ENCODE measurements at places on chromosomes 5 and 9. TPM values are rescaled to one million over a fixed set of nuclear protein-coding genes. Genes with fewer than 3 reads are reported as not detected.

DNA sequence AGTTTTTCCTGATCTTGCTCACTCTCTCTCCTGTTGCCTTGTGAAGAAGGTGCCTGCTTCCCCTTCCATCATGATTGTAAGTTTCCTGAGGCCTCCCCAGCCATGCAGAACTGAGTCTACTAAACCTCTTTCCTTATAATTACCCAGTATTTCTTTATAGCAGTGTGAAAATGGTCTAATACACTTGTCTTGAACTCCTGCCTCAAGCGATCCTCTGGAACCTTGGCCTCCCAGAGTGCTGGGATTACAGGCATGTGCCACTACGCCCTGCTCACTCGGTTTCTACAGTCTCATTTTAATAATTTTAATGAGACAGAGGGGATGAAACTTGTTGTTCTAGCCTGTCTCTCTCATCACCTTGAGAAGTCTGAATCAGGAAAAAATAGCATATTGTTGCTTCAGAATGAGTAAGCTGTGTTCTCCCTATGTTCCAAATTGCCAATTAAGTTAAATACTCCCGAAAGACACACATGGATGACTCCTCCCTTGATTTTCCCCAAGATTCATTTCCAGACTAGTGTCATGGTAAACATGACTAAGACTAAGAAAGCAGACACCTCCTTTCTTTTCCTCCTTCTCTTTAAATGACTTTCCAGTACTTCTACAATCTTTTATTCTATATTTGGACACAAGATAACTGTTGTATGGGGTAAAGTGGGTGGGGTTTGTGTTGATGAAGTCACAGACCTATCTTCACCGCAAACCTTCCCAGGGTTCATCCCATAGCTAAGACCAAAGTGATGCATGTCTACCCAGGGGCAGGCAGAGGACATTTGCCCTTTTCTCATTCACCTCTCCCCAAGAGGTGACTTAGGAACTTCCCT, 7.8 kb upstream of the DNAJC18 start:
- H3K36me3 ChIP-seq = peaks cover 34% of the 10 kb centered on the region
- H3K4me3 ChIP-seq = no peak overlapping the region

Gene ASS1
- 26.3 TPM for total RNA-seq

- no peak overlapping the region for H3K4me3 ChIP-seq
- DNase-seq = no peak
- H3K27ac ChIP-seq = no peak overlapping the region
- H3K36me3 ChIP-seq = no peaks in the 10 kb centered on the region
Measured at GRCh38 chr5:107063511-107063910, 607.2 kb downstream of the EFNA5 start.

DNA sequence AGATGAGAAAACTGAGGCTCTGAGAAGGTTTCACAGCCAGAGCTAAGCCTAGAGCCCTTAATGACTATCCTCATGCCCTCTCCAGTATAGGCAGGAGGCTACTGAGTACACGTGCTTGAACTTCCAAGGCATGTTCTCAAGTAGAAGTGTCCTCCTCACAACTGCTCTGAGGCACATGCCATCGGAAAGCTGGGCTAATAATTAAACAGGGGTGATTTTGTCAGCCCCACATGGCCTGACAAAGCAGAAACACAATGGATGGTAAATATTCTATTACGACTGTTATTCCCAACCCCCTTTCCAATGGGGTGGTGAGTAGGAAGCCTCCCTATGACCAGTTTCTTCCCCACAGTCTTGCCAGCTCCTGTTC, 34.3 kb downstream of the KCNIP1 start:
- no peak overlapping the region for H3K4me3 ChIP-seq
- no peaks in the 10 kb centered on the region for H3K4me1 ChIP-seq
- no peak overlapping the region for H3K27ac ChIP-seq
- H3K27me3 ChIP-seq = no peaks in the 10 kb centered on the region

GRCh38 chr5:78667461-78668103, 19.0 kb upstream of the LHFPL2 start:
- no peak overlapping the region for H3K27ac ChIP-seq
- H3K27me3 ChIP-seq = no peaks in the 10 kb centered on the region
- no peaks in the 10 kb centered on the region for H3K36me3 ChIP-seq
- H3K4me1 ChIP-seq = no peaks in the 10 kb centered on the region

Gene CDKN2B-AS1
- total RNA-seq = 2.4 TPM

- DNase-seq = no peak
- peaks cover 93% of the 10 kb centered on the region for H3K36me3 ChIP-seq
- no peak overlapping the region for H3K27ac ChIP-seq
- no peak overlapping the region for H3K4me3 ChIP-seq
- H3K27me3 ChIP-seq = no peaks in the 10 kb centered on the region
Measured at GRCh38 chr5:146284016-146284415, 54.6 kb upstream of the POU4F3 start.

DNA sequence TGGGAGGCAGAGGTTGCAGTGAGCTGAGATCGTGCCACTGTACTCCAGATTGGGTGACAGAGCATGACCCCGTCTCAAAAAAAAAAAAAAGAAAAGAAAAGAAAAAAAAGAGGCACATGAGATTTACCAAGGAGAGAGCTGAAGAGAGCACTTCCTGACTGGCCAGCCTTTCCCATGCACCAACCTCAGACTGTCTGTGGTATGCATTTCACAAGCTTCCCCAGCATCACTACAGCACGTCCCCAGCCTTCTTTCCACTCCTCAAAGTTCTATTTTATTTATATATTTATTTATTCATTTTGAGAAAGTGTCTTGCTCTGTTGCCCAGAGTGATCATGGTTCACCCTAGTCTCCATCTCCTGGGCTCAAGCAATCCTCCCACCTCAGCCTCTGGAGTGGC, 13.6 kb upstream of the FUBP3 start:
- H3K27ac ChIP-seq = no peak overlapping the region
- H3K36me3 ChIP-seq = no peaks in the 10 kb centered on the region
- no peaks in the 10 kb centered on the region for H3K4me1 ChIP-seq

Gene SHOC1
- not detected for total RNA-seq

- no peak overlapping the region for H3K4me3 ChIP-seq
- no peaks in the 10 kb centered on the region for H3K36me3 ChIP-seq
- no peaks in the 10 kb centered on the region for H3K4me1 ChIP-seq
- H3K27me3 ChIP-seq = no peaks in the 10 kb centered on the region
- DNase-seq = no peak
- no peak overlapping the region for H3K27ac ChIP-seq
Measured at GRCh38 chr9:119698535-119698934, 329.3 kb upstream of the BRINP1 start.

Gene SH3TC2
- 1.2 TPM for total RNA-seq

GRCh38 chr5:172106511-172107356, 81.3 kb downstream of the STK10 start:
- no peaks in the 10 kb centered on the region for H3K27me3 ChIP-seq
- peak; percentile 89 for DNase-seq
- H3K4me1 ChIP-seq = peaks cover 38% of the 10 kb centered on the region
- H3K27ac ChIP-seq = no peak overlapping the region
- H3K4me3 ChIP-seq = no peak overlapping the region

DNA sequence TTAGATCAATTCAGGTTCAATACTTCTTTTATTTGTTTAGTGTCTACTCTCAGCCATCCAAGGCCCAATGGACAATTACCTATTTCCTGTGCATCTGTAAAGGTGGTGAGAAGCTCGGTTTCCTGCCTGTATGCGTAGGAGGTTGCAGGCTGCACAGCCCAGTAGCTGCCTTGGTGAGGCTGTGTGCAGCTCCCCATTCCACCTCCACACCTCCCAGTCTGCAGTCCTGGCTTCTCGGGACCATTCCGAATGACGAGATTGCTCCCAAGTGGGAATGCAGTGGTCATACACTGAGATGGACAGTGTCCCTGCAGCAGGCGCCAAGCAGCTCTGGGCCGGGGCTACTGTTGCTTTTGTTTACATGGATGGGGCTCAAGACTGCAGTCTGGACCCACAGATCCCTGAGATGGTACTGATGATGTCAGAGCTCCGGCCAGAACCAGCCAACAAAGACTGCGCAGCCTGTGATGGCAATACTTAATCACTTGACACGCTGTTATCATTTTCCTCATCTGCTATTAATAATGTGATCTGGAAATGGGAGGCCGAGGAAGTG, 206.1 kb upstream of the IRX1 start:
- no peak overlapping the region for H3K27ac ChIP-seq
- H3K4me3 ChIP-seq = no peak overlapping the region
- no peaks in the 10 kb centered on the region for H3K4me1 ChIP-seq
- H3K27me3 ChIP-seq = no peaks in the 10 kb centered on the region
- DNase-seq = no peak

- H3K36me3 ChIP-seq = peaks cover 18% of the 10 kb centered on the region
- H3K4me3 ChIP-seq = no peak overlapping the region
- peaks cover 5% of the 10 kb centered on the region for H3K4me1 ChIP-seq
- H3K27ac ChIP-seq = no peak overlapping the region
Measured at GRCh38 chr5:76960004-76960625, 7.3 kb downstream of the CRHBP start.

Gene TEX48
- not detected for total RNA-seq

Gene MVB12B
- 40.5 TPM for total RNA-seq

DNA sequence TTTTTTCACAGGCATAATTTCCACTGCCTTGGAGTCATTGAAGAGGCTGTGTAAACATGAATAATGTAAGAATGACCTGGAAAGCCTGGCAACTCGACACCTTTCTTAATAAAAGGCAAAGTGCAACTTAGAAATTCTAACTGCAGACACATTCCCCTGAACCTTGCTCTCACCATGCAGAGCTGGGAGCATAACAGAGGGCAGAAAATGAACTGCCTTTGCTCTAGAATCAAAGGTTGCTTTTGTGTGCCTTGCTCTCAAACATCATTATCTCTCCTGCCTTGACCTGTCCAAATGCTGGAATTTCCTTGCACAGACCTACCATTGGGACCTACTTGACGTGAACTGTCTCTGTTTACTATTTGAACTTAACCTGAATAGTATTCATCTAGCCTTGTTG, 462.0 kb upstream of the ZNF462 start:
- no peaks in the 10 kb centered on the region for H3K27me3 ChIP-seq
- DNase-seq = no peak
- no peaks in the 10 kb centered on the region for H3K4me1 ChIP-seq
- H3K36me3 ChIP-seq = no peaks in the 10 kb centered on the region
- no peak overlapping the region for H3K4me3 ChIP-seq
- H3K27ac ChIP-seq = no peak overlapping the region

- no peak for DNase-seq
- no peaks in the 10 kb centered on the region for H3K36me3 ChIP-seq
- H3K4me1 ChIP-seq = no peaks in the 10 kb centered on the region
- no peak overlapping the region for H3K4me3 ChIP-seq
Measured at GRCh38 chr5:111993242-111993641, 236.2 kb upstream of the NREP start.

Gene GPR150
- 0.30 TPM for total RNA-seq
